ENCODE measurements at places on chromosomes 12 and 14.

DNA sequence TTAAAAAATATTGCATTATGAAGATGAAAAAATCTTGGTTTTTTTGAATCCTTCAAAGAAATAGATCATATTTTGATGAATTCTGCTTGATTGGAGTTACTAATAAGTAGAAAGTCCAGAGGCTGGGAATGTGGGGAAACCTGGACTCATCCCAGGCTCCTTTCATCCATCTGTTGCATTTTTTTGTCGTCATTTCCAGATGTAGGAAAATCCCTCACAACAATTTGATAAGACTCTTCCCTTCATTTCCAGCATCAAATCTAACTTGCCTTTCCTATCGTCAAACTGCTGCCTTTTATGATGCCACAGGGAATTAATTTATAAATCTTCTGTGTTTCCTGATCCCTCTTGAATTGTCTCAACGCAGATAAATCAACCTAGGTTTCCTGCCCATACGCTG is 211.6 kb downstream of the FBXL14 start:
- no peak for DNase-seq

- no peak for DNase-seq
Measured at GRCh38 chr14:80003138-80003537, 208.2 kb downstream of the DIO2 start.

DNA sequence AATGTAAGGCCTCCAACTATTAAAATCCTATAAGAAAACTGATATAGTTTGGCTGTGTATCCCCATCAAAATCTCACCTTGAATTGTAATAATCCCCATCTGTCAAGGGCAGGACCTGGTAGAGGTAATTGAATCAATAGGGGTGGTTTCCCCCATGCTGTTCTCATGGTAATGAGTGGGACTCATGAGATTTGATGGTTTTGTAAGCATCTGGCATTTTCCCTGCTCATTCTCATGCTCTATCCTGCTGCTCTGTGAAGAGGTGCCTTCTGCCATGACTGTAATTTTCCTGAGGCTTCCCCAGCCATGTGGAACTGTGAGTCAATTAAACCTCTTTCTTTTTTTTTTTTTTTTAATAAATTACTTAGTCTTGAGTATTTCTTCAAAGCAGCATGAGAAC is 31.9 kb downstream of the TSPAN19 start:
- DNase-seq: no peak

GRCh38 chr12:124032265-124032886 is 59.4 kb downstream of the ZNF664 start:
- no peak for DNase-seq

DNA sequence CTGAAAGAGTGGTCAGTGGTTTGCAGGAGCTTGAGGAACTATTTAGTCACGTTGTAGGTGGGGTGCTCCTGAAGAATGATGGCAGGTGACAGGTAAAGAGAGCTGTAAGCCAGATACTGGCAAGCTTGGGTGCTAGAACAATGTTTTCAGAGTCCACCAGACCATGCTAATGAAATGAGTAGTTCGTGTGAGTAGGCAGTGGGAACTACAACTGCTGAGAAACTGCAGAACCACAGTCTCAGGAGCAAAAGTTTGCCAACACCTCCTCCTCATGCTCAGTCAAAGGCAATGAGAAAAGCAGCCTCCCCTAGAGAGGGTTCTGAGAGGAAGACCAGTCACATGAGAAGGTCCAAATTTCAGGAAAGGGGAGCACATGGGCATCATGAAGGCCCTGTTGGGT is 91.3 kb downstream of the PRKD1 start:
- no peak for DNase-seq

All from stimulated activated CD8-positive, alpha-beta memory T cell treated with anti-CD3 and anti-CD28 coated beads, Interleukin-7, amount 100 ng/mL, for 1 hour (primary cell).